ENCODE measurements at places on chromosomes 12 and 14. TPM values are rescaled to one million over a fixed set of nuclear protein-coding genes. Genes with fewer than 3 reads are reported as not detected.

DNA sequence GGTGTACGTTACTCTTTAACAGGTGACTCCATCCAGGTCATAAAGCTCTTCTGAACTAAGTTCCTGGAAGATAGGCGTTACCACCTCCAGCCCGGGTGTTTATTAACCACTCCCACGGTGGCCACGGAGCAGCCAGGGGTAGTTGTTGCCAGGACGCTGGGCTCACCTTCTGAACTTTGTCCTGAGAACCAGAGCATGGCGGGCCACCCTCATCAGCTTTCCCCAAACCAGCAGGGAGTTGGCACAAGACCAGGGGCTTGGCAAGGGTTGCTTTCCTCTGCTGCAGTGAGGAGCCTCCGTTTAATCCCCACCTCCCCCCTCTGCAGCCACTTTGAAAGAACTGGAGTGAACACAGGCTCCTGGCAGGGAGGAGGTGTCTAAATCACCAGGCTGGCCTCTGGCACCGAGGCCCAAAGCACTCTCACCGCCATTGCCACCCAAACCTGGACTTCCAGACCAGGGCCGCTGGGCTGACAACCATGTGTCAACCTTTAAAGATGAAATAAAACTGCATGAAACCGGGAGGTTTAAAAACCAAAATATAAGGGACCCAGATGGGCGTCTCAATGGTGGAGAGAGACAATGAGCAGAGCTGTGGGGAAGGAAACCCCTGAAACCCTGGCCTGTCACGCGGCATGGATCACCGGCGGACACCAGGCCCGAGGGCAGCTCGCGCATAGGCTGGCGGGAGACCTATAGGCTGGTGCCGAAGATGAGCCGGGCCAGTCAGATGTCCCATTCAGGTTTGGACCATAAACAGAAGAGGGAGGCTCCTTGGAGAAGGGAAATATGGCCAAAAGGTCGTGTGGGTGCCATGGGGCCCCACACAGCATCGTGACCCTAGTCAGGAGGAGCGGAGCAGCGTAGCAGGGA, 30.9 kb upstream of the TDRD9 start:
- DNase-seq = no peak

DNA sequence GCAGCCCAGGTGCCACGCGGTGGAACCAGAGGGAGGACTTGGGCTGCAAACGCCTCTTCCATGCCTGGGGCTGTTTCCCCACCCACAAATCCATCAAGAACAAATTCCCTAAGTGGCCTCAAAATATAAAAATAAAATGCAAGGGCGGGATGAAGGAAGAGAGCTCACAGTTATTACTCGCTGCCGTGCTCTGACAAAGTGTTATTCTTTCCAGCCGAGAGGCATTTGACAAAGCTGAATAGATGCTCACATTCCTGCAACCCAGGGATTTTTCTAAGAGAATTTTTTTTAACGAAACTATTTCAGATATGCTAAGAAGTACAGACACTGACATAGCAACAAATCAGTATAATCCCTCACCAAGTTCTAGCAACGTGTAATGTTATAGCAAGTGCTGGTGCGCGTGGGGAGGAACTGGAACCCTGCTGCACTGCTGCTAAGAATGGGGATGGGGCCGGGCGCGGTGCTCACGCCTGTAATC, 70.7 kb downstream of the SCARB1 start:
- no peak for DNase-seq

GRCh38 chr12:65728848-65729793, 95.2 kb upstream of the HMGA2 start:
- DNase-seq = no peak

MAP1LC3B2 gene
- not detected for total RNA-seq

INHBE gene
- total RNA-seq = not detected

Measured in ascending aorta (tissue), 2 donors.